ENCODE measurements at places on chromosomes 4 and X.

- DNase-seq = no peak
Observed at GRCh38 chr4:144350706-144351105, 210.2 kb upstream of the GYPA start.

GRCh38 chr4:128308986-128309385, 21.4 kb upstream of the PGRMC2 start:
- no peak for DNase-seq

DNA sequence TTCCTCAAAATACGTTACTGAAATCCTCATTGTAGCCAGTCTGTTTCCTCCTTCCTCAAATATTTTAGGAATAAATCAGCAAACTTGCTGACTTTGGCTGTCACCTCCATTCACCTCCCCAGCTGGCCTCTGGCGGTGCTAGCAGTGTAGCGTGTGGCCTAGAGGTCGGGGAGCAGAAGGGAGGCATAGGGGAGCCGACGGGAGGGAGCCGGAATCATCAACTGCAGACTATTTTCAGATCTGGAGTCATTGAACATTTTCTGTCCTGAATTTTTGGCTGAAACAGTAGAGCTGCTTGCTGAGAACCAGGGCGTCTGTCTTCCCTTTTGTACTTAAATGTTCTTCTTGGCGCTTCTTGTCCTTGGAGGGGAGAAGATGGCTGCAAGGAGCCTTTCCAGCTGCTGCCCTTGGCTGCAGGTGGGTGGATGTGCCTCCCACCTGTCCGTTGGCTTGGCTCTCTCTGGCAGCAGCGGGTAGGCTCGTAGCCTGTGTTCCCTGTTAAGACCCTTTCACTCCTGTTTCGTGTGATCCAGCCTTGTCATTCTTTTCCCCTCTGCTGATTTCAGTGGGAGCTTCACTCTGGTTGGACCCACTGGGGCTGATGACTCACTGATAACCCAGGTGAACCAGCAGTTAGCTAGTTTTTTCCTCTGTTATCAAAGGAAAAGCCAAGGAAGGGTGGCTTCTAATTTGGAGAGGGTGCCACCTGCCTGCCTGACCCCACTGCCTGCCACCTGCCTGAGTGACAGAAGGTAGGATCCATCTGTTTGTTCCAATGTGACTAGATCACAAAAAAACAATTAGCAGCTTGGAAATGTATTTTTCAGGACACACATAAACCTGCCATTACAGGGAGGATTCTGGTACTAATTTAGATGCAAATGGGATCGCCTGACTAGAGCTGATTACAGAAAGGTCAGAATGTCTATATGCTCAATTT, 135.9 kb downstream of the GATB start:
- DNase-seq = no peak

- DNase-seq = no peak
Observed at GRCh38 chr4:124121461-124121971, 591.0 kb downstream of the ANKRD50 start.

GRCh38 chr4:114208574-114209151, 229.2 kb upstream of the ARSJ start:
- no peak for DNase-seq

DNA sequence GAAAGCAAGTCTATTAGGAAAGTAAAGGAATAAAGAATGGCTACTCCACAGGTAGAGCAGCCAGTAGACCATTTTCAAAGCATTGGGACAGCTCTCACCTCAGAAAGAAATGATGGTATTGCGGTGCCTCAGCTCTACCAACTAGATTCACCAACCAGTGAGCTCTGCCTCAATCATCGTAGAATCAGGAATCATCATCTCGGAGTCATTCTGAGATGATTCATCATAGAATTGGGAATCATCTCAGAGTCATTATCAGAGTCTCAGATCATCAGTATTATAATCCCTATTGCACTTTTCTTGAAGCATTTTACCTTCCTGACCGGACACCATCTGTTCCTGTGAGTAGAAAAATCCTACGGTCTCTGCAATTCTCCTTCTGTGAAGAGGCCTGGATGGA, 17.5 kb upstream of the SAT1 start:
- peak; percentile 34 for DNase-seq

DNA sequence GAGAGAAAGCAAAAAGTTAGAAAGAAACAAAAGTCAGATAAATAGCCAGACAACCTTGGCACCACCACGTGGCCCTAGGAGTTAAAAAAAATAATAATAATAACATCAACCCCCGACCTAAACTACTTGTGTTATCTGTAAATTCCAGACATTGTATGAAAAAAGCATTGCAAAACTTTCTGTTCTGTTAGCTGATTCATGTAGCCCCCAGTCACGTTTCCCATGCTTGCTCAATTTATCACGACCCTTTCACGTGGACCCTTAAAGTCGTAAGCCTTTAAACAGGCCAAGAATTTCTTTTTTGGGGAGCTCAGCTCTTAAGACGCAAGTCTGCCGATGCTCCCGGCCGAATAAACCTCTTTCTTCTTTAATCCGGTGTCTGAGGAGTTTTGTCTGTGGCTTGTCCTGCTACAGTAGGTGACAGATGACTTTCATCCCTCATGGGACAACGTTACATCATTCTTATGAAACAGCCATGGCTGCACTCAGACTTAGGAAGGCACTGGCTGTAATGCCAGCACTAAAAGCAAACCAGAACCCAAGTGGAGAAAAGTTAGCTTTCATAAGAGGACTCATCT, 520 bp downstream of the ACOX3 start:
- no peak for DNase-seq

- no peak for DNase-seq
Observed at GRCh38 chrX:137198040-137198439, 164.2 kb upstream of the GPR101 start.

- DNase-seq = peak; percentile 83
Observed at GRCh38 chr4:186693159-186693815, 30.4 kb downstream of the FAT1 start.

DNA sequence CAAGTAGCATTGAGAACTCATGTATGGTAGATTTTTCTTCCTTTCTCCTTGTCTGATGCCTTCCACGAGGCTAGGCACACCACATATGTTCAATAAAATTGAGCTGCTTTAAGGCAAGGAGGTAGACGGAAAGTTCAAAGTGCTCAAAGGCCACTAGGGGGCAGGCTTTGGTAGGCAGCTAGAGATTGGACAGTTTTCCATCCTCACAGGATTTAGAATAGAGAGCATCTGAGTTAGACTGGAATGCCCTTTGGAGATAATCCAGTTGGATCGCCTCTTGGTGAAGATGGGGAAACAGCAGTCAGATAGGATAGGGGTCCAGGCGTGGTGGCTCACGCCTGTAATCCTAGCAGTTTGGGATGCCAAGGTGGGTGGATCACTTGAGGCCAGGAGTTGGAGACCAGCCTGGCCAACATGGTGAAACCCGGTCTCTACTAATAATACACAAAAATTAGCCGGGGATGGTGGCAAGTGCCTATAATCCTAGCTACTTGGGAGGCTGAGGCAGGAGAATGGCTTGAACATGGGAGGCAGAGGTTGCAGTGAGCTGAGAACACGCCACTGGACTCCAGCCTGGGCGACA, 30.4 kb downstream of the ELF4 start:
- DNase-seq = no peak

DNA sequence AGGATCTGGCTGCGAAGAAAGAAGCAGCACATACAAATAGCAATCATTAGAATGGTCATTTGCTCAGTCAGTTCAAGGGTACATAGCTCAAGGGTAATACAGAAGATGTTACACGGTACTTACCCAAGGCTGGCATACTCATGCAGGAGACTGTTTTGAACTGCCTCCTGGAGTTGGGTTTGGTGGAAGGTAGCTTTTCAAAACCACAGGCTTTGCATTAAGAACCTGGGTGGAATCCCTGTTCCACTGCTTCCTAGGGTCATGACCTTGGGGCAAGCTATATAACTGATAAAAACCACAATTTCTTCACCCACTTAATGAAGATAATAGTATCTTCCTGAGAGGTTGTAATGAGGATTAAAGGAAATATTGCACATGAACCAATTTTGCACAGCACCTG, 36.5 kb downstream of the TBC1D9 start:
- no peak for DNase-seq

GRCh38 chrX:104130808-104131207, 18.5 kb downstream of the ZCCHC18 start:
- no peak for DNase-seq

DNA sequence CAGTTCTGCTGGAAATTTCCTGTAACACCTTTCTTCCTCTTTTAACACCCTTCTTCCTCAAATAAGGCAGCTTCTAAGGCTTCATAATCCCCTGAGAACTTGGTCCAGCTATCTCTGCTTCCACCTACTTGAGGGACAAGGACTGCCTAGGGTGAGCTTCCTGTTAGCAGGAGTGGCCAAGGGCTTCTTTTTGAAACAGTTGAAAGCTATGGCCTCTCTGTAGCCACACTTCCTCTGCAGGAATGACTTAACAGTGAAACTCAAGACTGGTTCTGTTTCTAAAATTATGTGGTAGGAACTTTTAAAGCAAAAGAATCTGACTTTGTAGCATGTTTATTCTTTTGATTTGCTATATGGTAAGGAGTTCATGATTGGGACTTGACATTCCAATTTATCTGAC, 108.5 kb upstream of the WDR1 start:
- DNase-seq = no peak

GRCh38 chr4:17680559-17681280, 66.3 kb downstream of the MED28 start:
- DNase-seq = no peak

DNA sequence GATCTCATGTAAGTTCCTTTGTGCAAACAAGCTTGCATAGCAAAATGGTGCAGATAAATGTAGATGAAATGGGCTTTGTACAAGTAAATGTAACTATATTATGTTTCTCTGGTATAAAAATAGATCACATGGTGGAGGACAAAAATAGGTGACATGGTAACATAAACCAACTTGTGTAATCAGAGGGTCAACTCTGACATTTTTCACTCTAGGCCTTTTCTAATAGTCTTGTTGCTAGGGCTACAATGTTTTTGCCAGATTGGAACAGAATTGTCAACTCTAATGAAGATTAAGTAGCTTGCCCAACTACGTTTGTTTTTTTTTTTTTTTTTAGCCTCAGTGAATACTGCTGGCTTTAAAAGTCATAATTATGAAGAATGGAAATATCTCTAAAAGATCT, 11.5 kb downstream of the MAD2L1 start:
- DNase-seq = no peak

DNA sequence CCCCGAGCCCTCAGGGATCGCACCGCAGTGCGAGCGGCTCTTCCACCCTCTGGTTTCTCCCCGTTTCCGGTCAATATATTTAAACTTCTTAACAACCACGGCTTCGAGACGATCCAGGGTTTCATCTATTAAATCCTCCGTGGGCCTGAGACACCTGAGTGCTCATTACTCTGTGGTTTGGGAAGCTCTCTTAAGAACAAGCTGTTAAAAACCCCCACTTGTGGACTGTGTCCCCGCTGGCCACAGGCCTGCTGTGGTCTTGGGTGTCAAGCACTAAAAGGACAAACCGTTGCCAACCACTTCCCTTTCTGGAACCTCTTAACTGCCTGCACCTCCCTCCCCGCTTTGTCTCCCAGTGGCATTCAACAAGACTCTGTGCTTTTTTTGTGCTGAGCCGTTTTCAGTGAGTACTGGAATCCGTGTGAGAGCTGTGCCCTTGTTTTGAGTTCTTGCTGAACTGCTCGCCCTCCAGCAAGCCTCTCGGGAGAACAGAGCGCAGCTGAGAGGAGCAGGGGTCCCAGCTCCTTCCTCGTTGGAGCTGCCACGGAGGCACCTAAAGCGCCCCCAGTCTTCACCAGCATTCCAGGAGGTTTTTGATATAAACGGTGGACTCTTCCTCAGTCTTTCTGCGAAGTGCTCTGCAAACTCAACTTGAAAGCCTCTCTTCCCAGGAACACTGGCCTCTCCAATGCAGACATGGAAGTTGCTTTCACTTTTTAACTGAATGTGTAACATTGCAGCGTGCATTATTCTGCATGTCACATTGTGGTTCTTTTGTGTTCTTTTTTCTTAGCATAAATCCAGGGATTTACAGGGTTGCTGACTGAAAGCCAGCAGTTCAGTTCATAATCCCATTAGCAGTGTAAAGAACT, 691 bp upstream of the IGFBP7 start:
- DNase-seq = no peak

DNA sequence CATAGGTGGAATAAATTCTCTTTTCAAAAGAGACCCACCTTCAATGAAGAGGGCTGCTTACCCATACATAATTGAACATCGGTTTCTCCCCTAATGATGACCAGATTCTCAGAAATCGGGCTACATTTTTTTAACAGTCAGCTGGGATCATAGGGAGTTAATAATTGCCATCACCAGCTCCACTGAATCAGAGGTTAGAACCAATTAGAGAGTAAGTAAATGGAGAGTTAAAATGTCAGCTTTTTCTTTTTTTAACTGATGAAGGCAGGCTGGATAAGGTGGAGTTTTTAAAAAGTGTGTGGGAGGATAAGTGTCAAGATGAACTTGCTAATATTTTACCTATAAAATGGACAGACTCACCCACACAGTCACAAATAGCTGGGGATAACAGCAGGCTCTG, 584.5 kb upstream of the NR3C2 start:
- DNase-seq = no peak

DNA sequence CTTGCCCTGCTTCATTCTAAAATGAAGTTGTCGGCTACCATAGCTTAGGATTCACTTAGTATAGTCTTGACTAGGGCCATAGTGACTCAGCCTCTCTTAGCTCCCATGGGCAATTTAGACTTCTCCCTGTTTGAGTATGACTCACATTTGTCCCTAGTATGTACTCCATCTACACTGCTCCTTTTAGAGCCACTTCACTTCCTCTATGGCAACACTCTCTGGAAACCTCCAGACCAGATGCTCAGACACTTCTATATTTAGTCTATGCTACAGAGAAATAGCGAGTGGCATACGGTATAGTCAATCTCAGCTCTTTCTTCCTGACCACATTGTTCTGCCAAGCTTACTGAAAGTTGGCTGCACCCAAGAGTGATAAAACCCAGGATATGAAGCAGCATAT, 11.2 kb downstream of the MEPE start:
- DNase-seq = no peak

- peak; percentile 0 for DNase-seq
Observed at GRCh38 chrX:36898301-36898700, 109.9 kb upstream of the FAM47C start.

- DNase-seq = no peak
Observed at GRCh38 chrX:42237956-42238355, 314.6 kb upstream of the CASK start.

DNA sequence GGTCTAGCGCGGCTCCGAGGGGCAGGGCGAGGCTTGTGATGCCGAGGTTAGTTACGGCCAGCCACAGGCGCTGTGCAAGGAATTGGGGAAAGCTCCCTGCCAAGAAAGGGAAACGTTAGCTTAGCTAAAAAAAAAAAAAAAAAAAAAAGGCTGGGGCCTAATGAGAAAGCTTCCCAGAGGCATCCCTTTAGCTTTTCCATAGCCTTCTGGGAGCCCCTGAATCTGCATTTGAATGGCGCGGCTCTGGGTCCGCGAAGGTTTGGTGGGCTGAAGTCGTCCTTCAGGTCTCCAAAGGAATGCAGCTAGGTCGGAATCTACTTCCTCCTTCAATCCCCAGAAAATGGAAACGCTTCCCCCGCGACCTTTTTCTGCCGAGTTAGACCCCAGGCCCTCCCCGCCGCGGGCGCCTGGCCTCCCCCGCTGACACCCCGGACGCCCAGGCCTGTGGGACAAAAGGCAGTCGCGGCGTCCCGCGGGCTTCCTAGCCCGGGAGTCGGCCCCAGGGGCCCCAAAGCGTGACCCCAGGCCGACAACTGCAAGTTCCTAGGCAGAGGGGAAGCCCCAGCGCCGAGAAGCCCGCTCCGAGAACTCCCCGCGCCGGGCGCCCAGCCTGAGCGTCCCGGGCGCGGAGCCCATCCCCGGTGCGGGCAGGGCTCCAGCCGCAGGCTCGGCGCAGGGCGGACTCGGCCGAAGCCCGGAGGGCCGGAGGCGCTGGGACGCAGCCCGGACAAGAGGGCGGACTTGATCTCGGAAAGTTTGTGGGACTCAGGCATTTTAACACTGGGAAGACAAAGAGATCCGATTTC, 605 bp upstream of the FAT1 start:
- DNase-seq = peak; percentile 23

GRCh38 chr4:145216535-145216934, 36.1 kb upstream of the OTUD4 start:
- DNase-seq = peak; percentile 10

Measured in HTR-8/SVneo (cell line).